ENCODE measurements at places on chromosomes 6 and 20.

DNA sequence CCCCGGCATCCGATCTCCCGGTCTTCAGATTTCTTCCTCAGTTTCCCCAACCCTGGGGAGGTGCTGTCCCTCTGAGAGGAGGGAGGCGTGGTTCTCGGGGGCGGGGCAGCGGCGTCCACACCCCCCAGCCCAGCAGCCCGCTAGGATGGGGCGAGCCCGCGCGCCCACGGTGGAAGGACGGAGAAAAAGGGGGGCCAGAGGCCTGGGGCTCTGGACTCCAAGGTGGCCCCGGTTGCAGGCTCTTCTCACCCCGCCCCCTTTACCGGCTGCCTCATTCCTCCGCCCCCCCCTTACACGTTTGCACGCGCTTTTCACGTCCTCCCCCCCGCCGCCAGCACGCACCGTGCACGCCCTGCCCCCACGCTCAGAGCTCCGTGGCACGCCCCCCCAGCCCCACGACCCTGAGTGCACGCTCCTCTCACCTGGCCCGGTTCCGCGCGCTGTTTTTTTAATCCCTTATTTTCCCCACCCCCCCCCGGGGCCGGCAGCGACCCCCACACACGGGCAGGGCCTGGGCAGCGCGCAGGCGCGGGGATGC lies 402 bp downstream of the ZBTB12 start:
- peak; percentile 69 for DNase-seq

- no peak for DNase-seq
Observed at GRCh38 chr20:706366-706885, 30.8 kb upstream of the SCRT2 start.

DNA sequence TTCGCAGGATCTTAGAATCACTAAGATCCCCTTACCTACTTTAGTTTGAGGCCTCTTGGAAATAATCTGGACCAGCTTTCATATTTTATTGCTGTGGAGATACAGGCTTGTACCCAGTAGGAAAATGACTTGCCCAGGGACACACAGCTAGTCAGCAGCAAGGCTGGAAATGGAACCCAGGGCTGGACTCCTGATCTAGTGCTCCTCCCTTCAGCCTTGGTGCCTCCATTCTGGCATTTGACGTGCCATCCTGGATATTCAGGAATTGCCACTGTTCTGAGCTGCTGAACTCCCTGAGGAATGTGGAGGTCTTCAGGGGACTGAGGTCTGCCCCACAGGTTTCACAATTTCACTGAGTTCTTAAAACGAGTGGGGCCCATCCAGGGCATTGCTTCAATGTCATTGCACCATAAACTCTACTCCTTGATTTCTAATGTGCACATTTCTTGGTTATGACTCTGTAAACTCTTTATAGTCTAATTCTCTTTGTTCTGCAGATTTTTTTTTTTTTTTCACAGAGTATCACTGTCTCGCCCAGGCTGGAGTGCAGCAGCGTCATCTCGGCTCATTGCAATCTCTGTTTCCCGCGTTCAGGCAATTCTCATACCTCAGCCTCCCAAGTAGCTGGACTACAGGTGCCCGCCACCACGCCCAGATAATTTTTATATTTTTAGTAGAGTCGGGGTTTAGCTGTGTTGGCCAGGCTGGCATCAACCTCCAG lies 26.7 kb upstream of the CDKN1A start:
- DNase-seq, result no peak

DNA sequence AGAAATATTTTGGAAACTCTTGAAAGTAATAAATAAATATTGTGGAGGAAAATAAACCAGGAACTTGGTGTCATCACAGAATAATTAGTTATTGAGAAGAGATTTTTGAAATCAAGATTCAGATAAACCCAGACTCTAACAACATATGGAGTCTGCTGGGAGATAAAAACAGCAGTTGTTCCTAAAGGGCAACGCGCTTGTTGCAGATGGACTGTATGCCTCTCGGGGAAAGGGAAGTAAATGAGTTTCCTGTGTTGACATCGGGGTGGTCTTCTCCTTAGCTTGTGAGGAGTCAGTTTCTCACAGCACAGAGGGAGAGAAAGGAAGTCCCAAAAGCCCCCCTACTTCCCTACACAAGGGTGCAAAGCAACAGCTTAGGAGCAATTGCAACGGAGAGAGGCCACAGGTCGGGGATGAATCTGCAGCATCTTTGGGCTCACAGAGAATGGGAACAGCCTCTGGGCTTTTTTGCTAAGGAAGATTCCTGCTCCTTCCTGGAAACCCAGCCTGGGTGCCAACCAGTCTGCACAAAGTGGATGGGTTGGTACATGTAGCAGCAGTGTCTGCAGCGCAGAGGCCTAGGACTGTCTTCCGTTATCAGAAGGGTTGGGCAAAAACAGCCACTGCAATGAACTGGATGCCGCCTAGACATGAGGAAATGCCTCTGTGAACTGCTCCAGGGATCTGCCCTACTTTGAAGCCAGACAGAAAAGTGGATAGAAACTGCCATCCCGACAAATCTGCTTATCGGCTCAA lies 603.0 kb upstream of the NRSN1 start:
- no peak for DNase-seq

- DNase-seq, result no peak
Observed at GRCh38 chr6:87794922-87795885, 93.2 kb upstream of the AKIRIN2 start.

DNA sequence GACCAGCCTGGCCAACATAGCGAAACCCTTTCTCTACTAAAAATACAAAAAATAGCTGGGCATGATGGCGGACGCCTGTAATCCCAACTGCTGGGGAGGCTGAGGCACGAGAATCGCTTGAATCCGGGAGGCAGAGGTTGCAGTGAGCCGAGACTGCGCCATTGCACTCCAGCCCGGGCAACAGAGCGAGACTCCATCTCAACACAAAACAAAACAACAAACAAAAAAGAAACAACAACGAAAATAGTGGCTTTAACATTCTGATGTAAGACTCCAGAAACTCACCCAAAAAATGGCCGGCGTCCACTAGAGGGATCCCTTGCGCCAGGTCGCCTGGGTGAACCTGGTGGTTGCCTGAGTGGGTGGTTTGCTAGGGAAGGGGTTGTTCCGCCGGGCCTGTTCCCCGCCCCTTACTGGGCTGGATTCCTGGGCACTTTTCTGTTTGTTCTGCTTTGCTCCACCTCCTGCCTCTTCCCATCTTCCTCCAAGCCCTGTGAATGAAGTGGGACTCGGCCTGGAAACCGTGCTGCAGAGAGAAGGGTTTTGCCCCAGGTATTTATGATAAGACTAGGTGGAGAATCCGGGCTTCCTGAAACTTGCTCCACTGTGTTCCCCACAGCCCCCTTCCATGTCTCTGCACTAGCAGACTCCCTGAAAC lies 1.5 kb downstream of the PABPC1L start:
- DNase-seq, result no peak

DNA sequence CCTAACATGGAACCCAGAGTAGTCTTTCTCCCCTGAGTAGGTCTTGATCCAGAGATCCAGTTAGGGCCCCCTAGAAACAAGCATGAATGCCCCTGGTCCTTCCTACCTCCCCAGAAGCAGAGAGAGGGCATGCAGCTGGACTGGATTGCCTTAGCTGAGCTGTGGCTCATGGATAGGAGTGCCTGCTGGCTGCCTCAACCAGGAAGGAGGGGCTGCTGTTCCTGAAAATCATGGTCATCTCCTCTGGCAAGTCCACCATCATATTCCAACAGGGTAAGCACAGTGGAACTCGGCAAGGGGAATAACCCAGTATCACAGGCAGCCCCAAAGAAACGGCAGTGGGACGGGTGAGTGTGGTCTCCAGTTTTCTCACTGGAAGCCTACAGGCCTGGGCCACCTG lies 53.1 kb upstream of the ENTPD6 start:
- no peak for DNase-seq

DNA sequence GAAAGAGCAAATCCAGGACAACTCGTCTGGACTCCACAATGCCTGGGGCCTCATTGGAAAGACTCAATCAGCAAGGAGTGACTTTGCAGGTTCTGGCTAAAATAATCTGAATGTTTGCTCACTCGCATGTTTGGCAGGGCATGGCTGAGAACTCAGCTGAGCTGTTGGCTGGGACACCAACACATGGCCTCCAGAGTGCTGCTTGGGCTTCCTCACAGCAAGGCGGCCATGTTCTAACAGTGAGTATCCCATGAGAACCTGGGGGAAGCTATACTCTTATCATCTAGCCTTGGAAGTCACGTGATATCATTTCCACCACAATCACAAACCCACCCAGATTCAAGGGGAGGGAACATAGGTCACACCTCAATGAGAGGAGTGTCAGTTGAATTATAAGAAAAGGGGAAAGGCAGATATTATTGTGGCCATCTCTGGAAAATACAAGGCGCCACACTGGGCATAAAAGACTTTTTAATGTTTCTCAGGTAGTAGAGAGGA lies 23.1 kb upstream of the SHLD1 start:
- no peak for DNase-seq

GRCh38 chr6:111411046-111411445 lies 72.0 kb downstream of the REV3L start:
- no peak for DNase-seq

Measured in stimulated activated CD8-positive, alpha-beta memory T cell treated with anti-CD3 and anti-CD28 coated beads, Interleukin-7, amount 100 ng/mL, for 4 hours (primary cell).